ENCODE measurements at places on chromosomes 3 and 15. TPM values are rescaled to one million over a fixed set of nuclear protein-coding genes. Genes with fewer than 3 reads are reported as not detected.
A peak's percentile ranks its signal among the peaks of the same experiment; 100 is the strongest.

DNA sequence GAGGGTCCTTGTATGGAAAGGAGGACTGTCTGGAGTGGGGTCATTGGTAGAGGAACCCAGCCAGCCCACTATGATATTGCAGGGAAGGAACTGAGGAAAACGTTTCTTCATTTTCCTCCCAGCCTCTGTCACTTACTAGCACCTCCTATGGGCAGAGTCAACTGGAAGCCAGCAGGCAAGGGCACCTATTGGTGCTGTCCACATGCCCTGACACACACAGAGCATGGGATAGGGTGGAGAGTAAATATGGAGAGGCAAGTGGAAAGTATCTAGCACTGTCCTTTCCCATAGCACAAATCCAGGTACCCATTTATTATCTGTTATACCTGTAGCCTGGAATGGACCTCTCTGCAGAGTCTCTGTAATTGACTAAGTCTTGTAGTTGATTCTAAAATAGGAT, 285.6 kb downstream of the WDR72 start:
- no peak for ATAC-seq

GRCh38 chr3:194070634-194071409, 65.1 kb upstream of the HES1 start:
- ATAC-seq: peak; percentile 89

DNA sequence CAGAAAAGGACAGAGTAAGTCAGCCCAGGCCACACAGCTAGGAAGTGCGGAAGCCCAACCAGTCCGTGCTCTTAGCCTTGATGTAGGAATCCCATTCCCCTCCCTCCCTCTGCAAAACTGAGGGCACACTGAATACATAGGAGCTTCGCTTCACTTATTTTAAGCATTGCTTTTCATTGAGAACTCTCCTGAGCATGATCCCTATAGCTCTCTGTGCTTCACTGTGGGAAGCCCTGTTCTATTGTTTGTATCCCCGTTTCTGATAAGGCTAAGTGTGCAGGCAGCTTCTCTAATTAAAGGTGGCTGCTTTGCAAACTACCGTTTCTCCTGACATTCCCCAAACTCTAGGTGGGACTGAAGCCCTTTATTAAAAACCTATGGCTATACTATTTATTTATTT, 29.9 kb downstream of the IL5RA start:
- ATAC-seq: no peak

- no peak for ATAC-seq
Measured at GRCh38 chr3:37082317-37082716, 89.0 kb downstream of the MLH1 start.

DNA sequence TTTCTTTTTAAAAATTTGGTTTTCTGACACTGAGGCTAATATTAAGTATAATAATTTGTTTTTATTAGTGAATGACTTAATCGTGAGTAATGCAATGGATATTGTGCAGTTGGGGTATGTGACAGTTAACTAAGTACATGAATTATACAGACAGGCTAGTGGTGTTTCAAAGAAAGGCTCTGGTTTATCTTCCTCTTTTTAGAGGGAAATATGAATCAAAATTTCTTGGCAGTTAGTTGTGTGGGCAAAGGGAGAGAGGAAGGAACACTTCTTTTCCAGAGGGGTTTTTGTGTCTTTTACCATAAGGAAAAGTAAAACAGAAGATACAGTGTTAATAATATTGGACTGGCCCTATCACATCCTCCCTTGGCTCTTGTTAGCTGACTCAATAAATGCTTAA, 2.7 kb downstream of the ZNF654 start:
- ATAC-seq: no peak

DNA sequence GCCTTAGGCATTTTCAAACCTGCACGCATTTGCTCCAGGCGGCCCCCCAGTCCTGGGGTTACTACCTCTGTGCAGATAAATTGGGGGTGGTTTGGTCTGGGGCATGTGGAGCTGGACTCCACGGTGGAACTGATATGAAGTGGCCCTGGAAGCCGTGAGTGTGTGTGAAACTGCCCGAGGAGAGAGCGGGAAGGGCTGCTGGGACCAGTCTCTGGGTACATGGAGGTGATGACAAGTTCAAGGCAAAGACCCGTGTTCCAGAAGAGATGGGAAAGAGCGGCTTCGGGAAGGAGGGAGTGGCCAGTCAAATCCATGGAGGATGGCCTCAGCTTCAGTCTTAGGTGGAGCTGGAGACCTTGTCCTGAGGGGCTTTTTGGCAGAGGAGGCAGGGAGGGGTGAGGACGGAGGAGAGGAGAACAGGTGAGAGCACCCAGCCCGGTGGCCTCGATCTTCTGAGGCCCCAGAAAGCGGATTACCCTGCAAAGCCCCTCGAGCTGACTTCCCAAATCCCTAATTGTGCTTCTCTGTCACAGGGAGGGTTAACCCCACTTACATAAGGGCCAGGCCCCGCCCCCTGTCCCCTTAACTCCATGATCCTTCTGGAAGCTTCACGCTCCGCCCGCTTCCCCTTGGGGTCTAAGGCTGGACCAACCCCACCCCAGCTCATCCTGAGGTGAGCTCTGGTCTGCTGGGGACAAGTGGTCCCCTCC, 1.9 kb upstream of the NR2E3 start:
- no peak for ATAC-seq

GRCh38 chr3:99700631-99701268, 62.4 kb downstream of the COL8A1 start:
- no peak for ATAC-seq

GRCh38 chr3:38805004-38805403, 11.0 kb downstream of the SCN10A start:
- no peak for ATAC-seq

DNA sequence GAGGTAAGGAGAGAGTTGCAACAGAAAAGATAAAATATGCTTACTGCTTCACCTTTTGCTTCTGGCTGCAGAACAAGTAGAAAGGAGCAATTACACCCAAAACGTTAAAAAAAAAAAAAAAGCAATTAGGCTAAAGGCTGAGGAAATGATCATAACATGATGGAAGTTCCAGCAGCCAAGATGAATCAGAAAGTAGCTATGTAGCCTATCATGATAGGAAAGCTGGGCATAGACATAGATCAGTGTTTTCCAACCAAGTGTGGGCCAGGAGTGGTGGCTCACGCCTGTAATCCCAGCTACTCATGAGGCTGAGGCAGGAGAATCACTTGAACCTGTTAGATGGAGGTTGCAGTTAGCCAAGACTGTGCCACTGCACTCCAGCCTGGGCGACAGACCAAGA, 52.6 kb downstream of the AGTR1 start:
- ATAC-seq: no peak

DNA sequence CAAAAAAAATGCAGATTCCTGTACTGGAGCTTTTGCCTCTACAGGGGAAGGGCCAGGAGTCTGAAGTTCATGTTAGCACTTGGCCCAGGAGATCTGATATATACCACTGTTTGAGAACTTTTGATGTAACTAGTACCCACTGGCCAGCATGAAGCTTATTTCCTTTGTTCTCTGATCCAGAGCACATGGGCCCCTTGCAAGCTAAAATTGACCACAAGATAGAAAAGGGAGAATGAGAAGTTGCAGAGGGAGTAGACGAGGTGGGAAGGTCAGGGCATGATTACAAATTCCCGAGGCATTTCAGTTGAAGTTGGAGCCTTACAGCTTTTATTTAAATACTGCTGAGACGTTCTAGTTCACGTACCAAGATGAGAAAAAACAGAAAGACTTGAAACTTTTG, 28.2 kb downstream of the TGM4 start:
- ATAC-seq: no peak

- peak; percentile 83 for ATAC-seq
Measured at GRCh38 chr15:57340682-57341259, 35.5 kb upstream of the CGNL1 start.

DNA sequence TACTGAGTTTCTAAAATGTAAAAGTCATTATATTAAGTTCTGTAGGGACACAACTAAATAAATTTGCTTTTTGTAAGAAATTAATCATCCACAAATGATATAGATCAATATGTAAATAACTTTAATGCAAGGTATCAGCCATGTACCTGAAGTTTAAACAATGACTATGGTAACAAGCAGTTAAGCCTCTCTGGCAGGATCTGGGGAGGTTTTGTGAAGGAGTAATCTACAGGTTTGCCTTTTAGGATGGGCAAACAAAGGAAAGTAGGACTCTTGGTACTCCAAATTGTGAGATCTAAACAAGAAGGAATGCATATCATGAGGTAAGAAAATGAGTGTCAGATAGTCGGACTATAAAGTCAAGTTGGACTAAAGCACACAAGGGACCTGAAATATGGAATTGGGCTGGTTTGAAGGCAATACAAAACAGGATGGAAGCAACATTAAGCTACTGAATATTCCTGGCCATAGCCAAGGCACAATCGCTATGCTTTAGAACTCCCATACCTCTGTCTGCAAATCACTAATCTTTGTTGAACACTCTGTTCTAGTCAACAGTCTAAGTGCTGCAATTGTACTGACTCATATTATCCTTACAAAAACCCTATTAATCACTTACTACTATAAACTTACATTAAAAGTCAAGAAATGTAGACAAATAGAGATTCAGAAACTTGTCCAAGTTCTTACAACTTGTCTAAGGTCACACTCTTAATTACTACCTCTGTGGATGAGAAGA, 412.8 kb downstream of the DIPK2A start:
- no peak for ATAC-seq

GRCh38 chr3:194971009-194971408, 285.3 kb downstream of the FAM43A start:
- ATAC-seq: no peak

DNA sequence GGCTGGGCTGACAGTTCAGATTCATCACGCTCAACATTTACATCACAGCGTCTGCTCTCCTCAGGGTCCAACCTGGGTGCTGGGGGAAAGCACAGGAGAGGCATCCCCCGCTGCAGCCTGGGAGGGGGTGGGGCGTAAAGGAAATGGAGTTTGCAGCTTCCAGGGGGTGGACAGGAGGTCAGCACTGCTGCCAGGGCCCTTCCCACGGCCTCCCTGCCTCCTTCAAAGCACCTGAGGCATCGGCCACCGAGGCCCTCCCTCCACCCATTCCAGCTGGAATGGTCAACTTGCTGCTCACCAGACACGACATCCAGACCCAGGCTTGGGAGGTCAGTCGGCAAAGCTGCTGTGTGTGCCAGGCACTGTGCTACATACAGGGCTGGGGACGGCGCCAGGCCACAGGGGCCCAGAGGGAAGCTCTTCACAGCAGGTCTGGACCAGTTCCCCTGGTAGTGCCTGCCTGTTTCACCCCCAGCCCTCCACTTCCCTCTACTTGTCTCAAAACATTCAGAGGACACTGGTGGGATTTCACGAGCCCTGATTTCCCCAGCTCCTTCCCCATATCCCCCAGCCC, 120.7 kb downstream of the ANP32A start:
- no peak for ATAC-seq

The SPINK8 gene
- total RNA-seq: 1.6 TPM

The CNTN4 gene
- total RNA-seq: 0.68 TPM

The GOLGA8R gene
- 1.8 TPM for total RNA-seq

The DOCK3 gene
- total RNA-seq: 0.84 TPM

The SERINC4 gene
- total RNA-seq: 0.36 TPM

The ZNF609 gene
- 17.9 TPM for total RNA-seq

The TM6SF1 gene
- 0.48 TPM for total RNA-seq

The PYGO1 gene
- total RNA-seq: 1.8 TPM

The DAZL gene
- not detected for total RNA-seq

The KLHL6 gene
- total RNA-seq: 0.76 TPM
